ENCODE measurements at places on chromosomes 5 and 9.

DNA sequence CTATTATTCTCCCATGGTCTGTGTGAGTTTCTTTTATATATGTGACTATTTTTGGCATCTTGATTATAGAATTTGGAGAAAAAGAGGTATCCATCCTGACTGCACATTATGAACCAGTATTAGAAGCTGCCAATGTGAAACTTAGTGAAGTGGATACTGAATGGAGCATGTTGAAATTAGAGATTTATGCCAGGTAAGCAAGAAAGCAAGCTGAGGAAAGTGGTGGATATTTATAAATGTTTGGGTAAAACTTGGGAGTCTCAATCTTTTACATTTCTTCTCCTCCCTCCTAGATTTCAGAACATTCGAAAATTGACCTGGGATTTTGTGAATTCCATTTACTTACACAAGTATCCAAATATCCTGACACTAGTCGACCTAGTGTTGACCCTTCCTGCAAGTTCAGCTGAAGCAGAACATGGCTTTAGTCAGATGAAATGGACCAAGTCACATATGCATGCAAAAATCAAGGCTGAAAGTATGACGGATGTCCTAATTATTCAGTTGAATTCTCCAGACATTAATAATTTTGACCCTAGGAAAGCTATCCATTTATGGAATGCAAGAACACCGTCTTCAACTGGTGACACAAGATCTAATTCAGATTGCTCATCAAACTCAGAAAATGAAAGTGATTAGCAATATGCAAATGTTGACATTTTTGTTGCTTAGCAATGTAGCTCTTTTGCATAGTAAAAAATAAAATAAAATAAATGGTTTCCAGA is 66.8 kb upstream of the IL7R start:
- DNase-seq = no peak

DNA sequence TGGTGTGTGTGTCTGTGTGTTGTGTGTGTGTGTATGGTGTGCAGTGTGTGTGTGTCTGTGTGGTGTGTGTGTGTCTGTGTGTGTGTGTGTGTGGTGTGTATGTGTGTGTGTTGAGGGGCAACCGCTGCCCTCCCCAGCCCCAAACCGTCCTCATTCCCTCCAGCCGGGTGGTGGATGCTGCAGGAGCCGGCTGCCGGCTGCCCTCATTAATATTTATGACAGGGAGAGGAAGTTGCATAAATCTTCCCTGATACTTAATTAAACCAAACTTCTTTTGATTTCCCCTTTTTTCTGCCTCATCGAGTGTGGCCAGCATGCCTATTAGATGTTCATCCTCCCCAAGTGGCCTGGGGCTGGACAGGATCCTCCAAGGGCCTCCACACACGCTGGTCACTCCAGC is 121.4 kb upstream of the MVB12B start:
- no peak for DNase-seq

GRCh38 chr9:14219850-14220249 is 94.1 kb downstream of the NFIB start:
- no peak for DNase-seq

DNA sequence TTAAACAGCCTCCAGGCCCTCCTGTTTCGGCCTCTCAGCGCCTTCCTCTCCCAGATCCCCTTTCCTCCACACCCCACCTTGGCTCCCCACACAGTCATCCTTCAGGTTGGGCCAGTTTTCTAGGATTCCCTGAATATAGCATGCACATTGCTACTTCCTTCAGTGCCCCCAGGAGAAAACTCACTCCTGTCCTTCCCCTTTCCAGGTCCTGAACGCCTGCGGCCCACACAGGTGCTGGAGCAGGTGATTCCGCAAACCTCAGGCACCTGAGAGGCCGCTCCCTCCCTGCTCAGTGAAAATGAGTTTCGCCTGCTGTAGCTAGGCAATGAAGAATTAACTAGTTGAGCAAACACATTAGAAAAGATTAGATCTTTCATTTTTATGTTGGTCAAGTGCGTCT is 185.0 kb downstream of the MED10 start:
- DNase-seq = peak; percentile 75
